Dermis blood vessel endothelial cell (primary cell): ENCODE measurements at places on chromosomes 6 and 20. TPM values are rescaled to one million over a fixed set of nuclear protein-coding genes. Genes with fewer than 3 reads are reported as not detected.

GRCh38 chr6:166691199-166691598 is 64.1 kb upstream of the RPS6KA2 start:
- DNase-seq = peak; percentile 77

DNA sequence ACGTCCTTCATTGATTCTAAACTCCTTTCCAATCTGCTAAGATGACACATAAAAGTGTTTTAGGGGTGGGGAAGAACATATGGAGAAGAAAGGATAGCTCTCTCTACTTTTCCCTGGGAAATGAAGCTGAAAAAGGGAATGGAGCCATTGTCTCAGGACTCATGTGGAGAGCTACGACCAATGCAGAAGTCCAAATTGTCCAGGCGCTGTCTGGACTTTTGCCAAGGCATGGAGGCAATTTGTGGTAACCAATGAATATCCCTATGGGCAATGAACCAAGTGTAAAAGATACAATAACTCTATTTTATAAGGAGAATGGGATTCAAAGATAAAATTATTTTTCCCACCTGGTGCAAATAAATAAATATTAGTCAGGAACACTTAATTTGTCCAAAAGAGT is 16.1 kb downstream of the FBXL4 start:
- DNase-seq = no peak

Gene RAB32
- 67.7 and 111 TPM in 2 replicates for total RNA-seq

Gene ARG1
- total RNA-seq = 0.19 TPM in 1 of 2 replicates, not detected in the other

Gene CCDC170
- total RNA-seq = not detected in 2 replicates

Gene LRRN4
- total RNA-seq = 0.09 and 0.51 TPM in 2 replicates

Gene TFAP2C
- total RNA-seq = not detected in 2 replicates

- DNase-seq = no peak
Observed at GRCh38 chr6:17927705-17928104, 59.7 kb downstream of the KIF13A start.

DNA sequence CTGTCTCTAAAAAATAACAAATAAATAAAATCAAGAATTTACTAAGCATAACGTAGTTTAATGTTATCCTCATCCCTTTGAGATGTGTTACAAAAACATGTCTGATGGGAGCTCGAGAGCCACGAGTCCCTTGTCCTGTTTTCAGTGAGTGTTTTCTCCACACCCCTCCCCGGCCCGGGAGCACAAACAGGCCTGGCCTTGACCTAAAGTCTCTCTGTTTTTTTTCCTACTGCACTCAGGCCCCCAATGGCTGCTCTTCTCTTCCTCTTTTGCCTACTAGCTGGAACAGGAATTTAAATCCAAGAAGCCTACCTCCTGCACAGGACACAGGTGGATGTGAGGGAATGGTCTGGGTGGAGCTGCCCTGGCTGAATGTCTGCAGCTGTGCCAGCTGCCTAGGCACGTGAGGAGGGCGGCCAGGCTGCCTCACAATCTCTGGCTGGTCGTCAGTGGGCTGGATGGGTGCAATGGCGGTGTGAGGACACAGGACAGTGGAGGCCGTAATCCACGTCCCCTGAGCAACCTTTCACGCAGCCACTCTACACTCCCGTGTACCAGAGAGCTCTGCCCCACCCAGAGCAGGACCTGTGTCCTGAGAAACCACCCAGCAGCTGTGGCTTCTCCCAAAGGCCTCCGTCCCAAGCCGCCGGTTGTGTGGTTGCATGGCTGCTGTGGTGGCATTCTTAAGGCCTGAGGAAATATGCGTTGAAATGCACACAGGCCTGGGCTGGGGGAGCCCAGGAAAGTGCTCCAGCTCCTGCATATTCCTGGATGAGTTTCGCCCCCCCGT is 117.5 kb downstream of the FAM120B start:
- DNase-seq = no peak

Gene GNAS-AS1
- total RNA-seq = not detected in 2 replicates

DNA sequence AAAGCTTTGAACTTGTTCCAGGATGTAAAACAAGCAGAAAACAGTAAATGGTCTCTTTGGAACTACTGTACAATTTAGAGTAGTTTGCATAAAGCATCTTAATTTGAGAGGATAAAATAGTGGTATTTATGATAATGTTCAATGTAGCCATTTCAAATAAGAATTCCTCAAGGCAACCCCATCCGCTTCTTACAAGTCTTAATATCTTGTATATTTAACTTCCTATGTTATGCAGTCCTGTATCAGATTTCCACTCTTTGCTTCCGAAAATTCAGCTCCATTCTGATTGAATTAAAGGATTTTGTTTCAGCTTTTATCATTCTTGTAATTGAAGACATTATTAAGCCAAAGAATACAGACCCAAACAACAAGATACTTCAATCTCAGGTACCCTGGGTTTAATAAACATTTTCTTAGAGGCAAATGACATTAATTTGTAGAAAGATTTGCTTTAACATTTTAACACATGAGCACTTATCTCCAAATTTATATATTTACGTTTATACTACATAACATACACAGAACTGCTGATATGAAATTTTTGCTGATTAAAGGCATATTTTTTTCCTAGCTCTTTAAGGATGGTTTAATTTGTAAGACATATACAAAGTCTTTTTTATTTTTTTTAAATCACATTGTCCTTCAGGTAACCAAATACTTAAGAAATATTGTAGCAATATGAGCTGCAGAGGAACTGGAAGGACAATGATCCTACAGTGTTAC is 131.1 kb upstream of the BEND3 start:
- no peak for DNase-seq
